ENCODE measurements at places on chromosomes 2 and 18.

DNA sequence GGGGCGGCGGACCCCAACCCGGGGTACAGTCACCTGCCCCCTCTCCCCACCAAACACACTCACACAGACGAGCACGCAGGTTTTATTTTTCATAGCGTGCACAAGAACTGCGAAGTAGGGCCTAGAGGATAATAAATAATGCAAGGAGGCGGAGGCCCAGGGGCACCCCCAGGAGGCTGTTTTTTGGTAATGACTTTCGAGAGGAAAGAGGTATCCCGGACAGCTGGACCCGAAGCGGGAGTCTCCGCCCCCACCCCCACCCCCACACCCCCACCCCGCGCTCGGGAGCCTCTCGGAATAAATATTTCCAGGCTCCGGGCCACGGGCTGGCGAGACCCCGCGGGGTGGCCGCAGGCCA, 3.4 kb downstream of the CYP26B1 start:
- no peak for DNase-seq

DNA sequence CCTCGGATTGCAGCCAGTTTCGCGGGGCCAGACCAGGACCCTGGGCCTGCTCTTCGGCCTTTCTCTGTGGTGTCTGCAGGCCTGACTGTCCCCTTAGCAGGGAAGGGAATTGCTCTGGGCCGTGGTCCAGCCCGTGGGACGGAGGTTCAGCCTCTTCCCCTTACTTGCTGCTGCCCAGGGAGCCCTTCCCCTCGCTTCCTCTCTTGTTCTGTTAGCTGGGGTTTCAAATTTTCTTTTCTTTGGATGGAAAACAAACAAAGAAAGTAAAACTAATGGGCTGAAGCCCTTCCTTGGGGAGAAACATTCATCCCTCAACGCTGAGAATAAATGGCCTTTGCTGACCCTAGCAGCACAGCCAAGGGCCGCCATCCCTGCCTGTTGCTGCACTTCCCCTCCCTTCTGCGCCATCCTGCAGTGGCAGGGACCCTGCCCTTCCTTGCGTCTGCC, 52.4 kb downstream of the ASAP2 start:
- no peak for DNase-seq

- DNase-seq: no peak
Observed at GRCh38 chr2:119225105-119225865, 1.7 kb downstream of the STEAP3 start.

- DNase-seq: no peak
Observed at GRCh38 chr2:236904389-236905263, 181.1 kb upstream of the COPS8 start.

GRCh38 chr2:235149240-235149659, 197.4 kb downstream of the SH3BP4 start:
- no peak for DNase-seq

DNA sequence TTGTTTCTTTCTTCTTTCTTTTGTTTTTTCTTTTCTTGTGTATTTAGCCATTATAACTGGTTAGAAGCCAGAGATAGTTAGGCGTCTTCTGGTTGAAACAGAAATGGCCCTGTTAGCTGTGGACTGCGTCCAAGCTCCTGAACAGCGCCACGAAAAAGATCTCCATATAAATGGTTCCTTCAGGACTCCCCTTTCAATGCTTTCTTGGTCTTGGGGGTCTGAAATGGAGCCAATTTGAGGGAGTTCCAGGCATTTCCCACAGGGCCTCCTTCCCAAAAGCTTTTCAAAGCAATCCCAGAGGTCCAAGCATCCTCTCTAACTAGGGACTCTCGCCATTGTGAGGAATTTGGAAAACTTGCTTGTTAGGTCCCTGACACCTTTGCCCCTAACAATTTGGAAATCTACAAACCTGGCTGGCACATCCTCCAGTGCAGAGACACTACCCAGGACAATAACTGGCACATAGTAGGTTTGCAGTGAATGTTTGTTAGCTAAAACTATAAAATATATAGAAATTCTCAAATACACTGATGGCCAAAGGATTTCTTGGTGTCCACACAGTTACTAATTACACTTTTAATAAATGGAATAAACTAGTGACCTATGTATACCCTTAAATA, 80.1 kb downstream of the MYCN start:
- DNase-seq: no peak

DNA sequence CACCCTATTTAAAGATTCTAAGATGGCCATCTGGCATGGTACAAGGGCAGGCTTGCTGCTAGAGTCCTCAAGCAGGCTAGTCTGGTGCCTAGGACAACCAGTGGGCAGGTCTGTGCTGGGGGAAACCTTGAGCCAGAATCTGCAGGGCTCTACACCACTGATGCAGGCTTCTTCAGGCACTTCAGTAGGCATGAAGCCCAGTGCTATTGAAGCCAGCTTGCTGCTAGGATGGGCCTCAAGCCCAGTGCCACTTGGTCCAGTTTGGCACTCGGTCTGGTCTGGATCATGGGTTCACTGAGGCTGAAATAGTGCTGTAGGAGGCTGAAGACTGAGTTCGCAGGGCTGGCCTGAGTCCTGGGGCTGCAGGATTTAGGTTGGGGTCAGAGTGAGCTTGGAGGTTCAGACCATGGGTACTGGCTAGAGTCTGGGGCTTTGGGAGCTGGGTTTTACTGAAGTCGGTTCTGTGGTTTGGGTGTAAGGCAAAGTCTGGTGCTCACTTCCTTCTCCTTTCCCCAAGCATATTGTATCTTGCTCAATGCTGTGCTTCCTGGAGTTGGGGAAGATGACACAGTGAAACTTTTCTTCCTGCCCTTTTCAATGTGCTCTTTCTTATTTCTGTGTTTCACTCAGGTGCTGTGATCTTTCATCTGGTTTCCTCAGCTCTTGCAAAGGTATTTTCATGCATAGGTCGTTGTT, 41.2 kb downstream of the SP100 start:
- no peak for DNase-seq

DNA sequence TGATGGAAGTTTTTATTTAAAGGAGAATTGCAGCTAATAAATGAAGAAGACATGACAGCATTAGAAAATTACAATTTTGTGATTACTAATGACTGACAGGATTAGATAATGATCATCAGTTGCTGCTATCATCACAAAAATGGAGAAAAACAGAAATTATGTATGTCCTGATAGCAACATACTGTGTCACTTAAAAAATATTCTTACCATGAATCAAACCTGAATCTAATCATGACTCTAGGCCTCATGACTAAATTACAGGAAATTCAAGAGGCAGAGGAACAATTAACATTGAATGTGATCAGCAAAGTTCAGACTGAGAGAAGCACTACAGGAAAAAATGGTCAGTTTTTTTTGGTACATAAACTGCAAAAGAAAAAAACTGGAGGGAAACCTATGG, 147.8 kb downstream of the PMAIP1 start:
- DNase-seq: no peak

GRCh38 chr18:70426818-70427217, 138.0 kb downstream of the SOCS6 start:
- no peak for DNase-seq

GRCh38 chr2:224922142-224922727, 120.0 kb downstream of the DOCK10 start:
- no peak for DNase-seq

- peak; percentile 22 for DNase-seq
Observed at GRCh38 chr2:174683392-174683759, 80.9 kb downstream of the CHRNA1 start.

DNA sequence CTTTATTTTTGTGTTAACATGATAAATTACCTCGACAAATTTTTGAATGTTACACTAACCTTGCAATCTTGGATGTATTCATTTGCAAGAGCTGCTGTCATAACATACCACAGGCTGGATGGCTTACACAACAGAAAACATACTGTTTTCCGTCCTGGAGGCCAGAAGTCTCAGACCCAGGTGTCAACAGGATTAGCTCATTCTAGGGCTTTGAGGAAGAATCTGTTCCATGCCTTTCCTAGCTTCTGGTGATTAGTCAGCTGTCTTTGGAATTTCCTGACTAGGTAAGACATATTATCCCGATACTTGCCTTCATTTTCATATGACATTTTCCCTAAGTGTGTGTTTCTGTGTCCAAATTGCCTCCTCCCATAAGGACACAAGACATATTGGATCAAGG, 188.6 kb upstream of the CDH19 start:
- no peak for DNase-seq

- no peak for DNase-seq
Observed at GRCh38 chr2:85774126-85774978, 20.6 kb downstream of the ATOH8 start.

GRCh38 chr2:217802266-217802665, 200.5 kb downstream of the TNS1 start:
- DNase-seq: no peak

DNA sequence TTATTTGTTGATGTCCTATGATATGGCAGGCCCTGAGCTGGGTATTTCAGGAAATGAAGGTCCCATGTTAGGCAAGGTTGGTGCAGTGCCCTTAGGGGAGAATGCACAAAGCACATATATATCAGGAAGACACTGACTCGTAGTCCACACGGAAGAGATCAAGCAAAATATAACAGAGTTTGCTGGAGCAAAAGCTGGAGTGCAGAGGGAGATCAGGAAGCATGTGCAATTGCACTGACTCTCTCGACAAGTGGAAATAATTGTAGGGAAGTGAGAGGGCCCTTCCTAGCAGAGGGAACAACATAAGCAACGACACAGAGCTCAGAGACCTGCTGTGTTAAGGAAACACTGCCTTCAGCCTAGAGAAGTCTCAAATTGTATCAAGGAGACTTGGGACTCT, 4.2 kb downstream of the ZNF385B start:
- no peak for DNase-seq

GRCh38 chr2:229492034-229492433, 220.9 kb upstream of the PID1 start:
- DNase-seq: no peak

GRCh38 chr2:10239561-10239967, 63.1 kb upstream of the HPCAL1 start:
- DNase-seq: peak; percentile 6

DNA sequence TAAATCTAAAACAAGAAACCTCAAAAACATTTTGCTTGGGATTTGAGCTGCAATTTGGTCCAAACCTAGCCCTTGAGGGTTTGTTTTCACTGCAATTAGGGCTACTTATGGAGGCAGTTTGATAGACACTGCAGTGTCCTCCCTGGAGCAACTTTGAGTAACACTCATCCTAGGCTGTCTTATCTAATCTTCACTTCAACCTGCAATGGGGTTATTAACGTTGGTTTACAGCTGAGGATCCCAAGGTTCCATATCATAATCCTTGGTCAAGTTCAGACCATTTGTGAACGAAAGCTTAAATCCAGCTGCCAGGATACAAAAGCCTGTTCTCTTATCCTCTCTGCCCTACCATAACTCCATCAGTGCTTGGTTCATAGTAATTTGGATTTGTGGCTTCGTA, 2.5 kb downstream of the ANXA4 start:
- DNase-seq: no peak

DNA sequence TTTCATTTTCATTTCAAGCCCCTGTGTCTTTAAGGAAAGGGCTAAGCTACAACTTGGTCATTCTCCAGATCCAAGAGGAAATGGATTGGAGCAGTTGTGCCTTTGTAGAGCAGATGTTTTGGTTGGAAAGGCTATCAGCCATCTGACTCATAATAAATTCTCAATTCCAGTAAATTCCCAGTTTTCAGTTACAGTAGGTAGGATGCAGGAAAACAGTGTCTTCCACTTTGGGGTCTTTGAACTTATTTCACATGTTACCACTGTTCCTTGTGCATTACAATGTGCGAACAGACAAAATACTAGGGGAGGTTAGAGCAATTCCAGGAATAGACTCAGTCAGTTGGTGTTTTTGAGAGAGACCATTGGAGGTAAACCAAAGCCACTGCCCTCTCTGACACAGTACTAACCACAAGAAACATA, 211.9 kb downstream of the BABAM2 start:
- DNase-seq: no peak

- DNase-seq: no peak
Observed at GRCh38 chr2:98583276-98583675, 25.0 kb downstream of the COA5 start.

Data from activated naive CD4-positive, alpha-beta T cell treated with anti-CD3 and anti-CD28 coated beads, Interleukin-2, amount 50 U/mL, for 16 hours (primary cell).